CD14-positive monocyte (primary cell): ENCODE measurements at places on chromosomes 1 and 21. TPM values are rescaled to one million over a fixed set of nuclear protein-coding genes. Genes with fewer than 3 reads are reported as not detected.

- no peak for DNase-seq
Measured at GRCh38 chr1:40032240-40032891, 8.2 kb upstream of the CAP1 start.

GRCh38 chr1:27569506-27570291, 34.2 kb downstream of the AHDC1 start:
- no peak for DNase-seq

DNA sequence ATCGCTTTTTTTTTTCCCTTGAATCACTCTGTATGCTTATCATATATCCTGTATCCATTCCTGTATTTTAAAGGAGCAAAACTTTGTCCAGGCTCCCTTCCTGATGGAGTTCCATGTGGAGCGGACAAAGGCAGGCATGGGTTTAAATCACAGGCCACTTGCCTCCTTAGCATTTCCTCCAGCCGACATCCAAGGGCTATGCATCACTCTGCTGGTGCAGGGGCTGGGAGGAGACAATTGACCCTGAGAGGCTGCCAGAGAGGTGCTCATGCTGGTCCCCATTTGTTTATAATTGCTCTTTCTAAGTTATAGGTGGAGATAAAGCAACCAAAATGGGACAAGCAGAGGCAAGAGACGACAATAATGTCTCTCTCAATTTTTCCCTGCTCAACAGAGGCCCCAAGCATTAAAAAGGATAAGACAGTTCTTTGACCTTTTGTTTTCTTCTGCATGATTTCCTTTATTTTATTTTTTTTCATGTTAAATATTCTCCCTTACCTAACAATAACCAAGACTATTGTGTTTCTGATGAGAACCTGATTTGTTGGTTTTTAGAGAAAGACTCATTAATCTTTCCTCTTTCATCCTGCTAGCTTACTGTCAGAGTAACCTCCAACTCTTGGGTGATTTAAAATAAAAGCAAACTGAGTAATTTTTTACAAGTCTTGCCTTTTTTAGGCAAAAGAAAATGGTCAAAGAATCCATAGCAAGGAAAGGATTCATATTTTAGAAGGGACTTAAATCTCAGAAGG, 353.7 kb downstream of the ADGRL2 start:
- DNase-seq, result no peak

GRCh38 chr1:162180813-162181212, 111.3 kb downstream of the NOS1AP start:
- no peak for DNase-seq

DNA sequence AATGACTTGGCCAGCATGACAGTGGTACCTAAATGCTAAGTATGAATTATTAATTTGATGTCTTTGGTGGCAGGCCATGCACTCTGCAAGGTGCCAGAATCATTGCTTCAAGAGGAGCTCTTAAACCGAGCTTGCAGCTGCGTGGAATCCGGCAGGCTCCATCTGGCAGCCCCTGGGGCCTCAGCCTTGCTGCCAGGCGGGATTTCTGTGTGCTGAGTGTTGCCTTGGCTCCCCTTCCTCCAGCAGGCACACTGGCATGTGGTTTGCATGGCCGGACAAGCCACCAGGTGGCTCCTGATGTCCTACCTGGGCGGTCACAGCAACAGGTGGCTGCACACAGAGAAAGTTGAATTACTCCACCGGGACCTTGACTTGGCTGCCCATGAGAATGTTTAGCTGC, 155.4 kb downstream of the URB2 start:
- no peak for DNase-seq

CADM3 gene
- polyA plus RNA-seq, result not detected in 2 replicates

OR2M4 gene
- polyA plus RNA-seq, result not detected

ATP5IF1 gene
- polyA plus RNA-seq, result 339 TPM

ADAR gene
- 100 TPM for polyA plus RNA-seq
